ENCODE measurements at places on chromosomes 3 and 15.
A peak's percentile ranks its signal among the peaks of the same experiment; 100 is the strongest.

- peak; percentile 97 for DNase-seq
These were observed 26.6 kb downstream of the IDH2 start for GRCh38 chr15:90075420-90076289.

- peak; percentile 47 for DNase-seq
These were observed 21.8 kb upstream of the POU1F1 start for GRCh38 chr3:87298111-87298718.

DNA sequence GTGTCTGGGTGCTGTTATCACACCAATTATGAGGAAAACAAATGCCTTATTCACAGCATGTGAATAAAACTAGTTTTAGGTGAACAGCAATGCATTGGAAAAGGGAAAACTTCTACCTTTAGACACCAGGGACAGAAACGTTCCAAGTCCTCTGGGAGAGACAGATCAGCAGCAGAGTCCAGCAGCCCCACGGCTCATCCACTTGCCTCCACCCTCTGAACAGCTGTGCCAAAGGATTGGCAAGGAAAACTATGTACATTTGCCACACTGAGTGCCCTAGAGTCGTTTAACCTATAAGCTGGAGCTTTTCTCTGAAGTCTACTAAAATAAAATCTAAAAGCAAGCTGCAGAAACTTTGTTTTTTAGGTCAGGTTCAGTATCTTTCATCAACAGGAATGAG, 107.7 kb upstream of the EIF1B start:
- DNase-seq = no peak

- DNase-seq = no peak
These were observed 5.1 kb downstream of the SLC51B start for GRCh38 chr15:65050270-65050669.

DNA sequence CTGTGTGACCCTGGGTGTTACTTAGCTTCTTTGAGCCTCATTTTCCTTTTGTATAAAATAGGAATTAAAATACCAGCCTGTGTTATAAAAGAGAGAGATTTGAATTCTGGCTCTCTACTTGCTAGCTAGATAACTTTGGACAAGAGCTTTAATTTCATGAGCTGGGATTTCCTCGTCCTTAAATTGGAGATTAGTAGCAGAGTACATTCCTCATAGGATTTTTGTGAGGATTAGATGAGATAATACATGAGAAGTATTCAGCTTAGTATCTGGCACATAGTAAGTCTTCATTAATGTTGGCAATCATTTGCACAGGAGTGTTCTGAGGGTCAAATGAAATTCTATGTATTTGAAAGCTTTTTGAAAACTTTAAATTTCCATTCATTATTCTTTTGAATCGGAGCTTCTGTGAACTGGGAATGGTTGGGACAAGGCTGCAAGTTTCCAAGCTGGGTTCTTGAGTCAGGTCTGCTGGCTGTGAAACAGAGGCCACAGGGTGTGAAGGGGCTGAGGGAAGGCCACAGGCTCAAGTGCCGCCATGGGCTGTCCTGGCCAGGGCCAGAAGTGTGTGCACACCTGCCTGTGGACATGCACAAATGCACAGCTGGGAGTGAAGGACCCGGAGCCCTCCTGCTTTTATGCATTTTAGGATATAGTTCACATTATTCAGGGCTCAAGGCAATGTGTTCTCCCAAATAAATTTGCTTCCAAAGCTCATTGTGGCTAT, 17.2 kb downstream of the ALPK3 start:
- DNase-seq = no peak

- DNase-seq = no peak
These were observed 46.5 kb downstream of the KLHL25 start for GRCh38 chr15:85748176-85748575.

DNA sequence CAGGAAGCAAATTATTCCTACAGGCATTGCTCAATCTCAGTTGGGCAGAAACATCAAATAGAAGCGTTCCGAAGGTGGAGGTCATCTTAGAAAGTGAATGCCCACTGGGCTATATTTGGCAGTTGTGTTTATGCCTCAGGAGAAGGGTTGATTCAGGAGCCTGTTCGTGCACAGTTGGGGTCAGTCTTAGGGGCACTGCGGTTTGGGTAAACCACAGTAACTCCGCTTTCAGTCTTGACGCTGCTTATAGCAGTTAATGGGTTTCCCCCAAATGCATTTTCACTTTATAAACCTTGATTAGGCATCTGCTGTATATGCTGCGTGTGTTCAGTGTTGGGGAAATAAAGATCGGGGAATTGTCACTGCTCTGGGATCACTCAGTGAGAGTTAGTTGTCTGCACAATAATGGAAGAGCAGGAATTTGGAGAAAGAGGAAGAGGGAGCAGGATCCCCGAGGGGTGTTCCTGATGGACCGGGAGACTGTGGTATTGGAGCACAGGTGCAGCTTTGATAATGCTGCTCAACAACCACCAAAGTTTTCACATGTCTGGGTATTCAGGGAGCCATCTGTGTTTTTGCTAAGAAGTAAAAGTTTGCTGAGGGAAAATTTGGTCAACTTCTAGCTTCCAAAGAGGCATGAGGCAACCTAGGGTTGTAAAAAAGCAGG, 124.3 kb upstream of the EIF1B start:
- no peak for DNase-seq

GRCh38 chr3:177414093-177414492, 216.8 kb upstream of the TBL1XR1 start:
- DNase-seq = no peak

DNA sequence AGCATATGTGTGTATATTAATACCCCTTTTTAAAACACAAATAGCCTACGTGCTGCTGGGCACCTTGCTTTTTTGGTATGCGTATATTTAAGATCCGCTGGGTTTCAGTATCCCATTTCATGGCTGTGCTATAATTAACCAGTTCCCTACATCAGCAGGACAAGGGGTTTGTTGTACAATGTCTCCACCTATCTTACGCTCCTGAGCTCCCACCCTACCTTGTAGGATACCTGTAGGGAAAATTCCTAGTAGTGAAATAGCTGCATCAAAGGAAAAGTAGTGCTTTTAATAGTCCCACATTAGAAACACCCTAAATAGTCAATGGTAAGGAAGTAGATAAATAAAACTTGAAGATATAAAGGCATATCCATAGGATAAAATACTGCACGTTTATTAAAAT, 1.4 kb downstream of the MAP6D1 start:
- no peak for DNase-seq

- peak; percentile 55 for DNase-seq
These were observed 544.7 kb upstream of the ROBO2 start for GRCh38 chr3:76495216-76495615.

GRCh38 chr3:138078901-138079344, 36.5 kb downstream of the DZIP1L start:
- peak; percentile 97 for DNase-seq

GRCh38 chr15:93656041-93656440, 567.0 kb upstream of the RGMA start:
- peak; percentile 74 for DNase-seq

DNA sequence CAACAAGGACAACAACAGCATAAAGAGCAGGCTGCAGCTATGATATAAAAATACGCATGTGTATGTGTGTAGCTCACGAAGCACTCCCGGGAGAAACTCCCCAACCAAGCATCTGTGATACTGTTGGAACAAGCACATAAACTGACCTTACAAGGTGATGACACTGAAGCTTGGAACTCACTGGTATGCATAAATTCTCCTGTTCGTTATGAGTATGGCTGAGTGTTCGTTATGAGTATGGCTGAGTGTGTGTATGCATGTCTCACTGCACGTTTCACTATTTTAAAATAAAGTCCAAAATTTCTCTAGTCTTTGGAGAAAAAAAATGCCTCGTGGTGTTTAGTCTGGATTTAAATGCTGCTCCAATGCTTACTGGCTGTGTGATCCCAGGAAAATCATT, 256.8 kb downstream of the RORA start:
- peak; percentile 78 for DNase-seq

- no peak for DNase-seq
These were observed 61.6 kb downstream of the MAP4 start for GRCh38 chr3:47954567-47954966.

DNA sequence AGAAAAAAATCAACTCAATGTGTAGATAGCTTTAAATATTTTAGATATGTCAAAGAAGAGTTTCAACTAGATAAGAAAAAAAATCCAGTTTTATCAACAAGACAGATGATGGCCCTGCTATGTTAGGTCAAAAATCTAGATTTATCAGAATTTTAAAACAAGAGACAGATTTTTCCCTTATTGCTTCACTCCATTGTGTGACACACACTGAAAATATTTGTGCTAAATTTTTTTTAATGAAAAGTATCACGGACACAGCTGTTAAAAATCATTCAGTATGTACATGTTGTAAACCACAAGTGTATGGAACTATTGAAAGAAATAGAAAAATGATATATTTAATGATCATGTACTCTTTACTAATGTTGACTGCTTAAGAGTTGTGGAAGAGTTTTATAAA, 43.6 kb downstream of the FOXB1 start:
- peak; percentile 29 for DNase-seq

DNA sequence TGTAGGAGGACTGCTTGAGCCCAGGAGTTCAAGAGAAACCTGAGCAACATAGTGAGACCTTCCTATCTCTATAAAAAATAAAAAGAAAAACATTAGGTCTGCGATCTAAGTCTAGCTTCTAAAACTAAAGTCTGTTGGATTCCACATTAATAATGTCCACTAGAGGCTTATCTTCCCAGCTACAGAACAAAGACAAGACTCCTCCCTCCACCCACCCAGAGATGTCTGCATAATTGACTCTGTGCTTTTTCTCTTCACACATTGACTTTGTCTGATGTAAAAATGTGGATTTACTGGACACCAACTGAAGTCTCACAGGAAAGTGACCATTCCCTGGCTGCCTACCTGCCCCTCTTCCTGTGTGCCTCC, 91.8 kb downstream of the ATP10A start:
- no peak for DNase-seq

GRCh38 chr3:179852142-179852905, 184.4 kb downstream of the PEX5L start:
- peak; percentile 50 for DNase-seq

- DNase-seq = no peak
These were observed 516.8 kb upstream of the ATP11B start for GRCh38 chr3:182276512-182276911.

DNA sequence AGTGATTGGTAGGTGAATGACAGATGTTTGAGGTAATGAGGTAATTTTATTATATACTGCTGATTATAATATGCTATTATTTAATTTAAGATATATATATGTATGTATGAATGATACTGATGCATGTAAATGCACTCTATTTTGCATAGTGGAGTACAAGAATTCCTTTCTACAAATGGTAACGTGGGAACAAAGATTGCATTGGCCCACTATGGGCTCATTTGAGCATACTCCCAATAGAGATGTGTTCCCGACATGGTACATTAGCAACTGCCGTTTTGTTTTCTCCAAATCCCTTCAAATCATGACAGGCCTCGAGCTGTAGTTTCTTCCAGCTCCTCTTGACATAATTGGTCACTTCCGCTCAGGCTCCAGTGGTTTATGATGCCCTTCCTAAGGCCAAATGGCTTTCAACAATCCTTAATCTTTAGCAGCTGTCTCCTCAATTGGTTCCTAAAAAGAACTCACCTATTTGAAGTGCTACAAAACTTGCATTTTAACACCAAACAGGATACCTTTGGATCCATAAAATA, 266.1 kb downstream of the ADAMTSL3 start:
- no peak for DNase-seq

DNA sequence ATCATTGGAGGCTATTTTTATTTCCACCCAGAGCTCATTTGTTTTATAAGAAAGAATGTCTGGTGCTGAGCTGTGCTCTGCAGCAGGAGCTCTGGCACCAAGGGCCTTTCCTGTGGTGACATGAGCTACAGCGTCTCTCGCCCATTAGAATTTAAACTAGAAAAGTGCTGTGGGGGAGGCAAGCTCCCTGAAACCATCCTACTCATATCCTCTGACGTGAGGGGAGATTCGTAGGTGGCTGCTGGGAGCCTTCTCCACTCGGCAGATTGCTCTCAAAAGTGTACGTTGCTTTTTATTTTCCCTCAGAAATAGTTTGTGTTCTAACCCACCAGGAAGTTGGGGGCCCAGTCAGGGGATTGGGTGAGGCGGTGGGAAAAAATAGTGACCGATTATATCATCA, 76.3 kb upstream of the ARHGEF3 start:
- no peak for DNase-seq

GRCh38 chr3:16897254-16897926, 12.6 kb downstream of the PLCL2 start:
- no peak for DNase-seq

GRCh38 chr3:1774597-1774996, 324.1 kb upstream of the CNTN4 start:
- no peak for DNase-seq
